ENCODE measurements at places on chromosomes 5 and 9.

DNA sequence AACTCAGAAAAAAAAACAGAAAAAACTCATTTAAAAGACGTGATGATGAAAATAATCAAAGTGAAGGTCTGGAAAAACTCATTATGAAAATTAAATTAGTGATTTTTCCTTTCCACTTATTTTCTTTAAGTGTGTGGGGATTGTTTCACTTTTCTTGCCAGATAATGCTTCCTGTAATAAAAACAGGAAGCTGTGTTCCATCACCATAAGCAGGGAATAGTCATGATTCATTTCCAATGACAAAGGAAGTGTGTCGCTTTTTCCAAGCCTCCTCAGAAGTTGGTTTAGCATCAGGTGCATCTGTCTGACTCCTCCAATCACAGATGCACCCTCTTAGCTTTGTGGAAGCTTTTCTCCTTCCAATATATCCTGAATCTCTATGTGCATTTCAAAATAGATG is 2068.7 kb downstream of the MAT2B start:
- no peak for DNase-seq

DNA sequence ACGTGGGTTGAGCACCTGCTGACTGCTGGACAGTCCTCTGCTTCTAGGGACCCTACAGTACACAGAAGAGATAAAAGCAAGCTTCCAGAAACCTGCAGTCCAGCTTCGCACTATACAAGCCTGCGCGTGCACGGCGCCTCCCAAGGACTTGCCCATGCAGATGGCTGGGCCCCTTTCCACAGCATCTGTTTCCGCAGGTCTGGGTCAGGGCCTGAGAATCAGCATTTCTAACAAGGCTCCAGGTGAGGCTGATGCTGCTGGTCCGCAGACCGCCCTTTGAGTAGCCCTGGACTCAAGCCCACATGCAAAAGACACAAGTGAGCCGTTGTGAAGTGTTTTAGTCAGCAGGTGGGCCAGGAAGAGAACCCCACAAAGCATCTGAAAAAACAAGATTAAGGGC is 133.1 kb downstream of the HSD17B3 start:
- no peak for DNase-seq

DNA sequence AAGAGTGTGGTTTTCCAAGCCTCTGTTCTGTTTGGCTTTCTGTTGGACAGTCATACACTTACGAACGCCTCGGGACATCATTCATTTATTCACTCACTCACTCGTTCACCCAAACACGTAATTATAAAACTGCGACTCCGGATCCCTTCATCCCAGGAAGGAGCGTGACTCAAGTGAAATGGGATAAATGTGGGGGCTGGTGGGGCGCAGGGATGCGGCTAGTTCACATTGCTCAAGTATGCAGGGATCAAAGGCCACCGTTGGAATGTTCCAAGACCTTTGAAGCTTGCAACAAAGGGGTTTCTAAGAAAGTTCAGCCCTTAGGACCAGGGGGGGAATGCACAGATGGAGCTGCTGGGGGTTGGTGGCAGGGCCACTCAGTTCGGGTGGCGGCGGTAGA is 64.2 kb downstream of the CFAP77 start:
- DNase-seq, result no peak

DNA sequence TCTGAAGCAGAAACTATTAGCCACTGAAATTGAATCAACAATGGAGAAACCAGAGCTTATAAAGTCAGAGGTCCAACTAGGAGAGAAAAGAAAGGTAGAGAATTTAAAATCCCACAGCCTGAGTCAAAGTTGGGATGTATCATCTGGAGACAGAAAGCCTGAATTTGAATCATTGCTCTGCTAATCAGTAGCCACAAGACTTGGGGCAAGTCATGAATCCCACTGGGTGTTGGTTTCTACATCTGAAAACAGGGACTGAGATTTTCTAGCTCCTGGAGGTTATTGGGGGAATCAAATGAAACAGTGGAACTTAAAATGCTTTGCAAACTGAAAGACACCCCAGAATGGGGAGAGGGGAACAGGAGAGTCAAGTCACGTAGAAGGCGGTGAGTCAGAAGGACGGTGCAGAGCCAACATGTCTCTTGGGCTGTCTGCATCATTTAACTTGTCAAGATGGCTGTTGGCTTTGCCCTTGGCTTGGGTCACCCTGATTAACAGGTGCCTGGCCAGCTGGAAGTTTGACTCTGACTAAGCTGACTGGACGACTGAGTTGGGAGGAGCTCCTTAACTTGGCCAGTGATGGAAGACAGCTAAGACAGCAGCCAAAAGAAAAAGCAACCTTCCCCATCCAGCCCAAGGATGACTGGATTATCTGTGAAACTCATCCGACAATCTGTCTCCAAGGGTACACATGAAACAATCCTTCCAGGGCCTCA is 60.6 kb upstream of the ADRA1B start:
- DNase-seq, result no peak

- no peak for DNase-seq
Observed at GRCh38 chr5:32859211-32859641, 148.1 kb downstream of the NPR3 start.
